Germinal center (tissue), 1 donor: ENCODE measurements at places on chromosomes 11 and 22.

DNA sequence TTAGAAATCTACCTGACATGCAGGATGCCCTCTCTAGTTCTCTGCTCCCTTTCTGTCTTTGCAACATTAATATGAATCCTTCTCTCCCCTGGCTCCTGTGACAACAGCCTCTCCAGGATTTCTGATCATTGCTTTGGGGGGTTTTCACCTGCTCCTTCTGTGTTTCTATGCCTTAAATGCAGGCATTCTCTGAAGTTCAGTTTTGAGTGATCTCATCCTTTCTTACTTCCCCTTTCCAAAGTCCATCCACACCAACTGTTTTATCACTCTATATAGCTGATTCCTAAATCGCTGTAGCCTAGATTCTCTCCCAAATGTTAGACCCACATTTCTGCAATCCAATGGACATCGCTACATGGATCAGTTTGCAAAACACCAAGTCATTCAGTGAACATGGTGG lies 330.7 kb upstream of the NCAM1 start:
- no peak for DNase-seq

DNA sequence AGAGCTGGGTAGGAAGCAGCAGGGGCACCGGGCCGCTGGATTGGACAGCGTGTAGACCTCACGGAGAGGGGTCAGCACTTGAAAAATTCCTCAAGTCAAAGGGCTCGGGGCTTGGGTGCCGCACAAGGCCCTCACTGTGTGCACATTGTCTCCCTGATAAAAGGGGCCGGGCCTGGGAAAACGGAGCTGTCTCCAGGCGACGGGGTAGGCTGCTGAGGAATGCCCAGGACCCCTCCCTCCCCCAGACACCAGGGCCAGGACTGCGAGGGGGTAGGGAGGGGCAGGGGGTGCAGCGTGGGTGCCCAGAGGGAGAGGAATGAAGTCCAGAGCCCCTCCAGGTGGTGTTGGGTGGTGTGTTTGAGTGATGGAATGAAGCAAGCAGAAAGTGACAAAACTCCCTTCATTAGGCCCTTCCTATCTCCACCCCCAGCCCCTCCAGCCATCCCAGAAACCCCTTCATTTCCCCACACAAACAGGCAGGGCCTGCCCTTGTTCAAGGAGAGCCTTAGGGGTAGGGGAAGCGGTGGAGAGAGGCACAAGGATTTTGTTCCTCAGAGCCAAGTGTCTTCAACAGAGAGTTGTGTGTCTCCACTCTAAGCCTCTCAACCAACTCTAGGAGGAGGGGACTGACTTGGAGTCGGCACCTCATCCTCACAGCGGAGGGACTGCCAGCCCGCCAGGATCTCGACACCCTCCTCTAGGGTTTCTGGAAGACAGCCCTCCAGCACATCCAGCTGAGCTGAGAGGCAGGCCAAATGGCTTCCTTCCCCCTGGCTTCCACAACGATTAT lies 63.9 kb downstream of the SYN3 start:
- no peak for DNase-seq

DNA sequence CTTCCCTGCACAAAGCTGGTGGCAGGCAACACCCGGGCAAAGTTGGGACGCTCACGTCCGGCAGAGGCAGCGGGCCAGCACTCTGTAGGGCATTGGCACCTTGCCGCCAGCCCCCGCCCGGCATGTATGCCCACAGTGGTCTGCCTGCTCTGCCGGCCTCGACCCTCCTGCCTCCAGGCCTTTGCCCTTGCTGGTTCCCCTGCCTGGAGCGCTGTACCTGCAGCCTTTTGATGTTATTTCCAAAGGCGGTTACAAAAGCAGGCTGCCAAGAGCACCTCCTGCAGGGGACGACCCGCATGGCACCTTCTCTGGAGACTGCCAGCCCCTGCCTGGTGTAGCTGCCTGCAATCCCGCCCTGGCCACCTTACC lies 56.5 kb upstream of the SHISAL1 start:
- no peak for DNase-seq

DNA sequence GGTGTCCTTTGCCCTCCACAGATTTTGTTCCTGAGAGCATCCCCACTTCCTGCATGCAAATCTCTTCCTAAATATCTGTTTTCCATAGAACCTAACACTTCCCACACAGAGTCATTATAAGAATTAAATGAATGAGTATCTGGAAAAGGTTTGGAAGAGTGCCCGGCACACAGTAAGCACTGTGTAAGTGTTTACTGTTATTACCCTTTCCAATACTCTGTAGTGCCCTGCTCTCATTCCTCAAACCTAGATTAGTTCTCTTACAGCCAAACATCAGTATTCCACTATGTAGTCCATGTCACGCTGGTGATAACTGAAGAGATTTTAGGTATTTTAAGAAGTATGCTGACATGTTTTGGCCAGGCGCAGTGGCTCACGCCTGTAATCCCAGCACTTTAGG lies 57.3 kb upstream of the PHF21A start:
- no peak for DNase-seq

DNA sequence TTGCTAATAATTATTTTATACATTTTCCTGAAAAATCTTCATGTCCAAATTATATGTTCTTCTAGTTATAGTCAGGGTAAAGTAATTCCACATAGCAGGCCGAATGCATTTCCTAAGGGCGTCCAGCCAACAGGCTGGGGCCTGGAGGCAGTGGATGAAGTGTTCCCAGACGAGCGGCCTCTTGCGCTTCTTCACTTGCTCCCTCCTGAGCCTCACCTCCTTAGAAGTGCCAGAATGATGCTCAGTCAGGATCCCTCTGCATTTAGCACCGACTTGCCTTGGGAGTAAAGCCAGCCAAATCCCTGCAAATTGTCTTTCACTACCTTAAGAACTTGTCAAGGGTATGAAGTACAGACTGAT lies 1.5 kb downstream of the OLFML1 start:
- DNase-seq = no peak

DNA sequence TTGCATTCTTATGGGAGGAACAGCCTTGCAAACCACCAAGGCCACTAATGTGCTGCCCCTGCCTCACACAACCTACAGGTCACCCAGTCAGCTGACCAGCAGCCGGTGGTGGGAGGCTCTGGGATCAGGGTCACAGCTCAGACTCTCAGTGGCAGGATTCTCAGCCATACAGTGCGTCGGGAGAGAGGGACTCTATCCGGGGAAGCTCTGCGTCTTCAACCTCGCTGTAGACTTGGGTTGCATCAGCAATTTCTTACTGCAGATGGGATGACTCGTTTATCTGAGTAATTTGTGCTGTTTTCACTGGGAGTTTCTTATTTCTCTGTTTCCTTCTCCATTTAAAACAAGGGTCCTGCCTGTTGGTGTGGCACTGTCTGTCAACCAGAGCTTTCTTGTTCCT lies 257.7 kb downstream of the TBC1D22A start:
- DNase-seq = no peak

- DNase-seq = no peak
These were observed 4.2 kb upstream of the ANO1 start for GRCh38 chr11:70073871-70074371.

DNA sequence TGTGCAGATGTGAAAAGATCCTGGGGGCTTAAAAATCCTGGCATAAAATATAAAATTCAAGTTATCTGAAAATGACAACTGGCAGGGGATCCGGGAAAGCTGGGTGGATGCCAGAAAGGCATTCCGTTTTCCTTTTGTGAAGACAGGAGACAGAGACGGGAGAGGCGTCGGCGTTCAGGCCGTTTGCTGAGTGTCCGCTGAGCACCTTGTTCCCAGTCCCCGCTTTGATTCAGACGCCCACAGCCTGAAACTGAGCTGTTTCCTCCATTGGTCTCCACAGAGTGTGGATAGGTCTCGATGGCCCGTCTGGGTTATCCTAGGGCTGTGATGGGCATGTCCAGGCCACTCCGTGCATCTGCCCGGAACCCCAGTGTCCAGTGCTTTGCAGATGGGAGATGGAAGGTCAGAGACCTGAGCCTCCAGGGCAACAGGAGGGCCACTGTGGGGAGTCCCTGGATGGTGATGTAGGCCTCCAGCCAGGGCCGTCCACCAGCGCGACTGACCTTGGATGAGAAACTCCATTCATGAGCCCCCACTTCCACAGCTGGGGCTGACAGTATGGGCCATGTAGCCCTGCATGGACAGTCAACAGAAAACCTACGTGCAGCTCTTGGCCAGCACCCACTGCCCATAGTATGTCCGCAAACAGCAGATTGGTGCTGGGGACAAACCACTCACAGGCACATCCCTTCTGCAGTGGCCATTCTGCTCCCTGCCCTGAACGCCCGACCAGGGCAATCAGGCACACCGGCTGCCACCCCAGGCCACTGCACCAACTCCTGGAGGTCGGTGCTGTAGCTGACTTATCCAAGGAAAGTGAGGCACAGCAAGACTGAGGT lies 11.6 kb downstream of the MRGPRF start:
- DNase-seq = no peak

- no peak for DNase-seq
These were observed 4.4 kb downstream of the PNPLA5 start for GRCh38 chr22:43887391-43887790.

GRCh38 chr22:50701076-50701419 lies 28.4 kb downstream of the SHANK3 start:
- no peak for DNase-seq

DNA sequence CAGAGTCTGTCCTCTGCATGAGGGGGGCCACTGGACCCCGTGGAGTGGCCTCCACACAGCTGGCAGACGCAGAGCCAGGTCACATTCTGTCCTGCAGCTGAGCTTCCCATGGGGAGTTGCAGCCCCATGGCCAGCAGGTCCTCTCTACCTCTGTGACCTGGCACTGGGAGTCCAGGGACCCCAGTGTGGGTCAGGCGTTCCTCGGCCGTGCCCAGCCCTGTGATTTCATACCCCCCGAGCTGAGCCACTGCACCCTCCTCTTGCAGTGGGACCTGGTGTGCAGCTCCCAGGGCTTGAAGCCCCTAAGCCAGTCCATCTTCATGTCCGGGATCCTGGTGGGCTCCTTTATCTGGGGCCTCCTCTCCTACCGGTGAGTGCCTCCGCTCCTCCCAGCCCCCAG lies 32.2 kb upstream of the SLC22A12 start:
- DNase-seq = no peak

- DNase-seq = peak; percentile 60
These were observed 104.7 kb downstream of the KIAA1671 start for GRCh38 chr22:25057013-25057881.

GRCh38 chr11:122780296-122780949 lies 57.9 kb upstream of the CRTAM start:
- DNase-seq = no peak

- DNase-seq = no peak
These were observed 16.4 kb upstream of the PAMR1 start for GRCh38 chr11:35541621-35542375.

- no peak for DNase-seq
These were observed 32.4 kb downstream of the PIK3IP1 start for GRCh38 chr22:31259798-31260473.

DNA sequence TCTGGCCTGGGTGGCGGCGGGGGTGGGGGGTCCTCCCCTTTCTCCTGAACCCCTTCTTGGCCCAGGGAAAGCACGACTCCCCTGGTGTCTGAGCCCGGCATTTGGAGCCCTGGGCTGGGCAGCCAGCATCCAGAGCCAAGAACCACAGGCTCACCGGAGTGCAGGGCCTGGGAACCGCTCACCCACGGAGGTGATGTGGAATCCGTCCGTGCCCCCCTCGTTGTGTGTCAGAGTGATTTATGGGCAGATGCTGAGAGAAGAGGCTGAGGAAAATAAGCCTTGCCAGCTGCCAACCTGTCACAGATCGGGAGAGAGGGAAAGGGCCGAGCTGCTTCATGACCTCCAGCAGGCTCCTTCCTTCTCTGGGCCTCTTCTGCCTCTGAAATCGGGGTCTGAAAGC lies 33.7 kb downstream of the WNT11 start:
- no peak for DNase-seq

DNA sequence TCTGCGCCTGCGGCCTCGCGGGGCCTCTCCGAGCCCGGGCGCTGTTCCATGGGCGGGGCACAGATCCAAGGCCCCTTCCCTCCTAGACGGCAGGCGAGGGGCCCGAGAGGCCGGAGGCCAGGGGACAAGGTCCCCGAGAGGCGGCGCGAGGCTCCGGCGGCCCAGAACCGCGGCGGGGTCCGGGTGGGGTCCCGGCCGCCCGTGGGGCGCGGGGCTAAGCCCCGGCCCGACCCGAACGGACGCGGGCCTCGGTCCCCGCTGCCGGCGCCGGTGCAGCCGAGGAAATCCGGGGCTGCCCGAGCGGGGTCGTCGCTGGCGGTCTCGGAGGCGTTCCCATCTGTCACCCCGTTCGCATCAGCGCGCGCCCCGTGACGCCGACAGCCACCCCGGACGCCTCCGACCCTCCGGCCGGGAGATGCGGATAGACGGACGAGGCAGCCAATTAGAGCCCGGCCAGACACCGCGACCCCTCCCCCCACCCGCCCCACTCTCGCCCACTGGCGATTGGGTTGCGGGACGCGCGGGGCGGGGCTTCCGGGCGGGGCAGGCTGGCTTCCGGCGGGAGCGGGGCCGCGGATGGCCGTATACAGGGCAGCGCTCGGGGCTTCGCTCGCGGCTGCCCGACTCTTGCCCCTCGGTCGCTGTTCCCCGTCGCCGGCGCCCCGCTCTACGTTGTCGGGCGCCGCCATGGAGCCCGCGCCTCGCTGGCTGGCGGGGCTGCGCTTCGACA lies at the start of gene SELENOO:
TSS of gene SELENOO (plus strand) at position 551 of the 730 bp plus-strand sequence. CDS start at position 577, 26 bp downstream.
- DNase-seq = peak; percentile 99

- no peak for DNase-seq
These were observed 899 bp upstream of the KLHDC7B start for GRCh38 chr22:50544746-50545253.

GRCh38 chr11:130204703-130205095 lies 45.1 kb downstream of the ST14 start:
- DNase-seq = no peak

DNA sequence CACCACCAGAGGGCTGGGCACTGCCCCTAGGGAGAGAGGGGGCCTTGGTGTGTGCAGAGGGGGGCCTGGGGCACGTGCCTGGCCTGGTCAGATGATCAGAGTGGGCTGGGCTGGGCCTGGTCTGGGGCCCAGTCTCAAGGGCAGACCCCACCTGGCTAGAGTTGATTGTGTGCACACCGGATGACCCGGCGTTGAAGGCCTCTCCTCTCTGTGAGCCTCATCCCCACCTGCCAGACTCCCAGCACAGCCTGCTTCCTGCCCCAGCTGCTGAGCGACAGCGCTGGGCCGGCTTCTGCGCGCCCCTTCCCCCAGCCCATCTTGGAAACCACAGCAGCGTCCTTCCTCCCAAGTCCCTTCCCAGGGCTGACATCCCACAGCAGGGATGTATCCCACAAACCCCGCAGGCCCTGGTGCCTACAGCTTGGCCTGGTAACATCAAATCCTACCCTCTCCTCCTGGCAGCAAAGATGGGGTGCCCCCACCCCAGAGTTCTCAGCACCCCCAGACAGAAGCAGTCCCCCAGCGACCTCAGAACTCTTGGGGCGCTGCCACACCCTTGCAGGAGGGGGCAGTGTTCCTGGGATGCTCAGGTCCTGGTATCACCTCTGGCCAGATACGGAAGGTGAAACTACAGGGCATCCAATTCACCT lies 11.0 kb upstream of the TSSC4 start:
- DNase-seq = no peak

GRCh38 chr11:112398798-112399478 lies 138.3 kb upstream of the PLET1 start:
- DNase-seq = no peak
